ENCODE measurements at places on chromosomes 11 and 22. TPM values are rescaled to one million over a fixed set of nuclear protein-coding genes. Genes with fewer than 3 reads are reported as not detected.

KCNQ1OT1 gene
- total RNA-seq: 1.6 TPM

VWA5A gene
- total RNA-seq: 14.0 TPM

IFITM10 gene
- total RNA-seq: 0.42 TPM

PANX3 gene
- not detected for total RNA-seq

SMTNL1 gene
- not detected for total RNA-seq

C1QTNF5 gene
- total RNA-seq: 59.1 TPM

DNA sequence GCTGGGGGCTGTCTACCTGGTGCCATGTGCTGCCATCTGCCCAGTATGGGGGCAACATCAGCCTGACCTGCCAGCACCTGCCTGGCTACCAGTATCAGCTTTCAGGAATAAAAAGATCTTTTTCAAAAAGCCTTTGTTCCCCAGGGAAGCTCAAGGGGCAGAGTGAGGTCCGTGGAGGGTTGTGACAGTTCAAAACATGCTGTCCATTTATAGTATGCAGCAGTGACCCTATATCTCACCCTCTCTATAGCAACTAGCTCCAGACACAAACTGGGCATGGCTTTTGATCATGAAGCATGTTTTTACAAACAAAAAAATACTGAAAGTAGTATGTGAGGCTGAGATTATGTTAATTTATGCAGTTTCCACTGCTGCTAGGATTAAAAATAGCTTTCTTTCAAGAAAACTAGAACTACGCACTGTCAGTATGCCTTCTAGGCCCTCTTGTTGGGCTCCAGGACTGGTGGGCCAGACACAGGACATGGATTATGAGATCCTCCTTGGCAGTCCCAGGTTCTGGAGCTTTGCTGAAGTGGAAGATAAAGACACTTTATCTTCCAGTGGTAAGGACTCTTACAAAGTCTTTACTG lies 23.4 kb downstream of the NAV2 start:
- no peak for DNase-seq

DNA sequence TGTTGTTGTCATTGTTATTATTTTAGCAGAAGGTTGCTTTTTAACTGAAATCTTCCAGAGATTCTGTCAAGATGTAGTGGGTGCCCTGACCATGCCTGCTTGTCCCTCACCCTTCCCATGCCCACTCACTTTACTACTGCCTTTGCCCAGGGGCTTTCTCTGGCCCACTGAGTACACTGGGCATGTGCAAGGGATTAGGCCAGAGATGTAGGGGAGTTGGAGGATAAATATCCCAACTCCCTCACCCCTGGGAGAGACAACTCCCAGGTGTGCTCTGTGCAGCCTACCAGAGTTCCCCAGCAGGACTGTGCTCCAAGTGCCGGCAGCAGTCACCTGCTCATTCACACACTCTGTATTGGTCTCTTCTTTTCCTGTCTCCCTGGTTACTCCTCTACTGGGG lies 559.1 kb downstream of the MIAT start:
- DNase-seq: no peak

- no peak for DNase-seq
These were observed 5.6 kb downstream of the MICALL1 start for GRCh38 chr22:37911697-37912096.

DNA sequence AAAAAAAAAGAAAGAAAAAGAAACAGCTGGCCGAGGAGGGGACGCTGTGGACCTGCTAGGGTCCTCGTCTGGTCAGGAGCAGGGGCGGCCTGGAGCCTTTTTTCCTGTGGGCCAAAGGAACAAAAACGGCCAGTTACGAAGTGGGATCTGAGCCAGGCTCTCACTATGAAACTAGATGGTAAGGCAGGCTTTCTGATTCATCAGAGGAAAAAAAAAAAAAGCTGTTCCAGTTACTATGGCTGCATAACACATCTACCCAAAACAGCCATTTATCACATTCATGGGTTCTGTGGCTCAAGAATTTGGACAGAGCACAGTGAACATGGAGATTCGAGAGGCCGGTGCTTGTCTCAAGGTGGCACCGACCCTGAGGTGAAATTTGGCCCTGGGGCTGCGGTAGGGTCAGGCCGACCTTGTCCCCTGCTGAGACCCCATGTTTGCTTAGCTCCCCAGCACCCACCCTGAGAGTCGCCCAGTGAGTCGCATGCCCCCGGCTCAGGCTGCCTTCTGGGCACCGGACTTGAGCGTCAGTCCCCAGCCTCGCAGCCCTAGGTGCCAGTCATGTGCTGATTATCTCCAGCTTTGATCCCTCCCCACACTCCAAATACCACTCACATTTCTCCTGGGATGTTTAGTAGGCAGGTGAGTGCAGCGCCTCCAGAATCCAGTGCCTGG lies 34.2 kb downstream of the MRGPRD start:
- DNase-seq: no peak

DNA sequence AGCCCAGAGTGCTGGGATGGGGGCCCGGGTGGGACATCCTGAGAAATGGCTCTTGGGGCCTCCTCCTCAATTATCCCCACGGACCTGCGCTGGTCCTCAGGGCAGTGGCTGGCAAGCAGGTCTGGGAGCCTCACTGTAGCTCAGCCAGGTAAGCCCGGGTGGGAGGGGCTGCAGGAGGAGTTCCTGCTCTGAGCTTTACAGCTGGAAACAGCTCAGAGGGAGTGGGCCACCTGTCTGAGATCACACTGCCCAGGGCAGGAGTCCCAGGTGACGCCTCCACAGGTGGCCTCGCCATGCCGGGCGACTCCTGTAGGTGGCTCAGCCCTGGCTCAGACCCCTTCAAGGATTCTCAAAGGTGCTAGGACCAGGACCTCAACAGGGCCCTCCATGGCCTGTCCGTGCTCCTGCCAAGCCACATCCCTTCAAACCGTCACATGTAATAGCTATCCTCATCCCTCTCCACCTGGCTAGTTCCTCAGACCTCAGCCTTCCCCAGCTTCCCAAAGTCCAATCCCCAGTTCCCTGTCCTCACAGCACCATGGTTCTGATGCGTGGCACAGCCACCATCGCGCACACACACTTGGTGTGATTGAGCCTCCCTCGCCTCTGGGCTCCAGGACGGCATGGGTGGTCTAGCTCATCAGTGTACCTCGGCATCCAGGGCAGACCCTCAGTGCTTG lies 3.6 kb upstream of the TSSK2 start:
- DNase-seq: no peak

GRCh38 chr11:116852261-116853031 lies 15.0 kb upstream of the APOA1 start:
- DNase-seq: no peak

GRCh38 chr11:1653541-1654387 lies 24.2 kb downstream of the KRTAP5-5 start:
- no peak for DNase-seq

DNA sequence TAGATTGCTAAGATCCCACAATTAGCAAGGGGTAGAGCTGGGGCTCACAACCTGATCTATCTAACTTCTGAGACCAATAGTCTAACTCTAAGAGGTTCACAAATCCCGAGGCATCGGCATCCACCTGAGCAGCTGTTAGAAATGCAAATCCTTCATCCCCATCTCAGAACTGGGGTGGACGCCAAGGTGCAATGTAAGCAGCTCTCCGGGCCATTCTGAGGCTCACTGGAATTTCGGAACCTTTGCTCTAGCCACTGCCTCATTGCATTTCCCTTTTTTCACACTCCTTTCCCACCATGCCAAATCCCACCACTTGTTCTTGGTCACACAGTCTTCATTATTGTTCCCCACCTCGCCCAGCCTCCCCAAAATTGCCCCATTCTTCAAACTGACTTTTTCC lies 29.8 kb downstream of the MAML2 start:
- no peak for DNase-seq

DNA sequence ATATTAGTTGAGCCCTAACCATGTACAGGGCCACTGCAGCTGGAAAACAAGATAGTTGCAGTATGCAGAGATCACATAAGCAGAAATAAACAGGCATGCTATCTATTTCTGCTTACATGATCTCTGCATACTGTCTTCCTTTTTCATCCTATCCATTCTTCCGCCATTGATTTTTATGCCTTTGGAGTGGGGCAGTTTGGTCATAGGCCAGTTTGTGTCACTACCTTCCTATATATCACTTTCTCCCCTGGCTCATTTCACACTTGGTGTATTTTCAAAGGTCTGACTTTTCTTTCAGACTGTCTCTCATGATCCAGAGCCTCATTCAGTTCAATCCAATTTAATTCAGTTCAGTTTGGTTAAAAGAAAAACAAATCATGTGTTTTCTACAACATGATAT lies 829.6 kb downstream of the KCNA4 start:
- no peak for DNase-seq

DNA sequence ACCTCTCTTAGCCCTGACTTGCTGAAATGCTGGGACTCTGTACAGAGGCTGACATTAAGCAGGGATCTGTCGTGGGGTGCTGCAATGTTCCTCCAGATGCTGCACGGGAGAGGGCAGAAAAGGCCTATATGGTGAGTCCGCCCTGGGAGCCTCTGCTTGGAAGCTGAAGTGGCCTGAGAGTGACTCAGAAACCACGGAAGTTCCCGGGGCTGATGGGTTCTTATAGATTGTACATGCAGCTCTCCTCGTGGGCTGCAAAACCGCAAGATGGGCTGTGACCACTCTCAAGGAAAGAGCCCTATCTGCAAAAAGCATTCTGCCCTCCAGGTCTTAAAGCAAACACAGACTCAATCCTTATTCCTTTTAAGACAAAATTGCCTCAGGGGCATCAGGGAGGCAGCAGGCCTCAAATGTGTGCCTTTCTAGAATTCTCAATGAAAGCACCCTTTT lies 5.8 kb upstream of the SLC43A3 start:
- no peak for DNase-seq

DNA sequence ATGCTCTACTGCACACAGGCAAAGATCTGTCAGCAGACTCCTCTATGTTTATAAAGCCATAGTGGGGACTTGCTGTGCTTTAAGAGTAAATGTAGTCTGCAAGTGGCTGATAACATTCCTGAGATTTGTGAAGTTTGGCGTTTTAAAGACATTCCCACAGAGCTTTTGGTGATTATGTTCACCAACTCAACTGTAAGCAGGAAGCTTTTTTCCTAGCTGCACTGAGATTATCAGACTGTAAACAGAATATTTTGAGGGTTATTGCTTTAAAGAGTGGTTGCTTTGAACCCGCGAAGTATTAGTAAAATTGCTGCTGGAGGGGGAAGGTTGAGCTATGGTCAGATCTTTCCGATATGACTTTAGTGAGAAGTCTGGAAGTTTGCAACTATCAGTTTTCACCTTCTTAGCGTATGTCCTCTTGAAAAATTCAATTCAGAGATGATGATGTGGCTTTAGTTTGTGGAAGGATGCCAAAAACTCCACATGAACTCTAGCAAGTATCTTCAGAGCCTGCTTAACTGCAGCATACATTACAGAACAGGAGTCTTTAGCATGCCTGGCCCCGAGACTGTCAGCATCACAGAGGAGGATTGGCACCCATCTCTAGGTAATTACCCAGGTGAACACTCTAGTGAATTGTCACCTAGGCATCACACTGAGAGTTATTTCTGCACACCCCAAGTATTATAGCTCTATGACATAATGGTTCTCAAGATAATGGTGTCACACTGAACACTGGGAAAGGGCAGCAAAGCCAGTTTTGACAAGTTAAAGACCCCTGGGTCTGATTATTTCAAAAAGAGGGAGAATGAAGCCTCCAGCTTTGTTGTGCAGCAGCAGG lies 89.9 kb downstream of the MTNR1B start:
- DNase-seq: no peak

- no peak for DNase-seq
These were observed 330.3 kb downstream of the C11orf87 start for GRCh38 chr11:109752212-109752825.

DNA sequence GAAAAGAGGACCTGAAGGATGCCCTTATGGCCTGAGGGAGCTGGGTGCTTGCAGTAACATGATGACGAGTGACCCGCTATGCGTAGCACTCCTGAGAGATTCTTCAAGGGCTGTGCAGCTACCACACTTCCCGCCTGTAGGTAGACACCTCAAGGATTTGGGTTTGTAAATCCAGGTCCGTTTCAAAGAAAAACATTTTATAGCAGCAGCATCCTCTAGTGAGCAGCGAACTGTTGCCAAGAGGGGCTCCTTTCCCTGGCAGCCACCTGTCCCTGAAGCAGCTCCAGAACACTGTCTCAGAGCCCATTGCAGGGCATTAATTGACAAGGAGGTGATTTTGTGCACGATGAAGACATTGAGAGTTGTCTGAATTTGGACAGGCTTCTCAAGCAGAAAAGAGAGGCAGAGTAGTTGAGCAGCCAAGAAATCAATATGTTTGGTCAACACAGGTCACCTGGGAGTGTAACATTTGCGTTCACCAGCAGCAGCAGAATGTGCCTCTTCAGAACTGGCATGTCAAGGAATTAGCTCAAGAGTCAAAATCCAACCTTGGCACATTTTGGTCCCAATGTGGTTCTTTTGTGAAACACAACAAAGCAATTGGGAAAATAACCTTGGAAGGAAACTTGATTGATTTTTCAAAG lies 209.8 kb upstream of the MTNR1B start:
- DNase-seq: no peak

DNA sequence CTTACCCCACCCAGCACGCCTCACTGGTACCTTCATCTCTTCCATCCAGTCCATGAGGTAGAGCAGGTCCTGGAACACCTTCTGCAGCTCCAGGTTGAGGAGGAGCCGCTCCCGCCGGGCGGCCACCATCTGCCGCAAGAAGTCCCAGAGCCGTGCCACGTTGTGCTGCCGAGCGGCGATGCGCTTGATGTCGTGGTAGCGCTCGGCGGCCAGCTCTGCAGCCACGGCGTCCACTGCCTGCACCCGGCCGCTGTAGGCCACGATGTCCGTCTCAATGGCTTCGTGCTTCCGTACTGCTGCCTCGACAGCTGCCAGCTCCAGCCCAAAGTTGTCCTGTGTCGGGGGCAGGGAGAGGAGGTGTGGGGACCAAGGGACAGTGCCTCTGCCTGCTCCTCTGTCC lies 21.5 kb downstream of the SPTBN2 start:
- DNase-seq: no peak

GRCh38 chr11:10786451-10786850 lies 22.3 kb downstream of the EIF4G2 start:
- no peak for DNase-seq

GRCh38 chr11:126716456-126717083 lies 284.0 kb downstream of the KIRREL3 start:
- DNase-seq: no peak

- DNase-seq: no peak
These were observed 99.5 kb downstream of the MICAL3 start for GRCh38 chr22:17924735-17925364.

DNA sequence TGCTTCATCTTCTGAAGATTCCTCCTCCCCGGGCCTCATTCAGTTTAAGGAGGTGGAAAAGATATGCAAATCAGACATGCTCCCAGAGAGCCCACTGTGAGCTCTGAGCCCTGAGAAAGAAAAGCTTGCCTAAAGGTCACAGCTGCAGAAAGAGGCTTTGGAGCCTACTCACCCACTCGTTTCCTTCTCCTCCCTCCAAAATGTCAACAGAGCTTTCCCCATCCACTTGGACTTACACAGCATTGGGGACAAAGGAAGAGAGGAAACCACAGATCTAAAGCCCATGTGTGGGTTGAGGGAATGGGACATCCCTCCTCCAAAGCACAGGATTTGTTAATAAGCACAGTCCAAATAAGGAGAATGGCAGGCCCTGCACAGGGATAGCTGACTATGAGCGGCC lies 158.4 kb downstream of the ETS1 start:
- DNase-seq: no peak

GRCh38 chr11:15091625-15092024 lies 18.2 kb downstream of the CALCB start:
- DNase-seq: no peak
